ENCODE measurements at places on chromosomes 11 and 22.
A peak's percentile ranks its signal among the peaks of the same experiment; 100 is the strongest.

- no peak for DNase-seq
Observed at GRCh38 chr22:30944986-30945385, 23.6 kb downstream of the MORC2 start.

DNA sequence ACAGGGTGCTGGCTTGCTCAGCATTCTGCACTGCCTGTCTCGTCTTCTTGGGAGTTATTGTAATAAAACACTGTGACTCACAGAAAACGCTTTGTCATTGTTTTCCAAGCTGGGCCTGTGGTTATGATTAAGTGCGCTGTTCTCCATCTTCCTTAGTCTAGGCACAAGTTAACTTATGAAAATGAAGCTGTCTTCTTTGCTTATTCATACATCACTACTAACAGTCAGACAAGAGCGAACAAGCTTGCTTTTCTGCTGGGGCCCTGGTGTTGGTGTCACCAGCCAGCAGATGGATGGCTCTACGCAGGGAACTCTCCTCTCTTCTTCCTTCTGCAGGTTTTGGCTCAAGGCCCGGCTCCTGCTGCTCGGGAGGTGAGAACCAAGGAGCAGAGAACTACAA, 380.1 kb upstream of the SYN3 start:
- peak; percentile 65 for DNase-seq

GRCh38 chr22:47784367-47784983, 1022.0 kb downstream of the TBC1D22A start:
- DNase-seq, result no peak

DNA sequence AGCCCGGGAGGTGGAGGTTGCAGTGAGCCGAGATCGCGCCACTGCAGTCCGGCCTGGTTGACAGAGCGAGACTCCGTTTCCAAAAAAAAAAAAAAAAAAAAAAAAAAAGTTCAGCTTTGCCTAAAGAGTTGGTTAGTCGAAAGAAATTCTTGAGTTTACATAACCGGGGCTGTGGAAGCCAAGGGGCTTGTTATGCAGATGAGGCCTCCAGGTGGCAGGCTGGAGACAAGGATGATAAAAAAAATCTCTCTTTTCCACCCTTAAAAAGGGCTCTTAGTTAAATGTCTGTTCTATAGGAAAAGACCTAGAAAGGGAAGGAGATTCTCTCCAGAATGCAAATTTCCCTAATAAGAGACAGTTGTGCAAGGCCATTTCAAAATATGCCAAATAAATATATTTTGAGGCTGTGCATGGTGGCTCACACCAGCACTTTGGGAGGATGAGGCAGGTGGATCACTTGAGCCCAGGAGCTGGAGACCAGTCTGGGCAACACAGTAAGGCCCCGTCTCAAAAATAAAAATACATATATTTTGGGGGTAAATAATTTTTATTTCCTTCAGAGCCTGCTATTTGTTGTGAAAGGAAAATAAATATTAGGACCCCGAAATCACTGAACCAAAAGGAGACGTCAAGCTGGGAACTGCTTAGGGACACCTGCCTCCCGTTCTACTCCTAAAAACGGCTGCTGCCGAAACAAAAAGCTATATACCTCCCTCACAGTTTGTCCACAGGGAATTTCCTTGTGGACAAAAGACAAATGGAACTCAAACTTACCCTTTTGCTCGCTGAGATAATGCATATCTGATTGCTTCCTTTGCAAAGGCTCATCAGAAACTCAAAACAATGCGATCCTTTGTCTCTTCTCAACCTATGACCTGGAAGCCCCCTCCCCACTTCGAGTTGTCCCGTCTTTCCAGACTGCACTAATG, 2.4 kb upstream of the IFITM2 start:
- no peak for DNase-seq

- DNase-seq, result no peak
Observed at GRCh38 chr22:36330127-36330526, 57.6 kb downstream of the MYH9 start.

GRCh38 chr11:69376155-69377028, 82.4 kb downstream of the MYEOV start:
- DNase-seq, result no peak

- DNase-seq, result no peak
Observed at GRCh38 chr11:62830904-62831519, 839 bp downstream of the STX5 start.

GRCh38 chr22:39243439-39244135, 1.2 kb downstream of the PDGFB start:
- no peak for DNase-seq

- no peak for DNase-seq
Observed at GRCh38 chr22:46770151-46770641, 7.7 kb downstream of the TBC1D22A start.

DNA sequence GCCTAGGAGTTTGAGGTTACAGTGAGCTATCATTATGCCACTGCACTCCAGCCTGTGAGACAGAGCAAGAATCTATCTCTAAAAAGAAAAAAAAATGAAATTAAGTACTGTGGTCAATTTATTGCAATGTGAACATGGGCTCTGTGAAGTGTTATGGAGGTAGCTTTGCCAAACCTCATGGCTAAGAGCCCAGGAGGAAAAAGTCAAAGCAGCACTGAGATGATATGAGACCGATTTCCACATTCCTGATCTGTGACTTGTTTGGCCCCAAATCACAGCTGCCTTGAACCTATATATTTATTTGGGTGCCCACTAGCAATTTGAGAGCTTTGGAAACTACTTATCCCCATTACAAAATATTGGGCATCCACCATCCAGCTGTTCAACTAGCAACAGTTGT, 29.8 kb upstream of the TMEM135 start:
- peak; percentile 47 for DNase-seq

- DNase-seq, result no peak
Observed at GRCh38 chr22:43689356-43689755, 122.7 kb downstream of the EFCAB6 start.

GRCh38 chr22:25351631-25352293, 132.3 kb downstream of the CRYBB2 start:
- no peak for DNase-seq

- no peak for DNase-seq
Observed at GRCh38 chr22:39207141-39208012, 37.4 kb downstream of the PDGFB start.

DNA sequence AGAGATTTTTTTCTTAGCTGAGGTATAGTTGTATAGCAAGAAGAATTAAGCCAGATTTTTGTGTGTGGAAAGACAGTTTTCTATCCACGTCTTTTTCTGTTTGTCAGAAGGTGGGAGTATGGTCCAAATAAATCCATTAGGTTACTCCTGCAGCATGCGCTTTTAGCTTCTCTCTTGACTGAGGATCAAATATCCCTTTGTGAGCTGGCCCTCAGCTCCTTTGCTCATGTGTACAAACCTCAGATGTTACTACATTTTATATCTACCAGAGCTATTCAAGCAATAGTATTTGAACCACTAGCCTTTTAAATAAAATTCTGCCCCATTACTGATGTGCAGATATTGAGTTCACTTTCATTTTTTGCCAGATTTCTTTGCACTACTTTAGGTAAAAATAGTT, 8.8 kb upstream of the SIDT2 start:
- DNase-seq, result no peak

DNA sequence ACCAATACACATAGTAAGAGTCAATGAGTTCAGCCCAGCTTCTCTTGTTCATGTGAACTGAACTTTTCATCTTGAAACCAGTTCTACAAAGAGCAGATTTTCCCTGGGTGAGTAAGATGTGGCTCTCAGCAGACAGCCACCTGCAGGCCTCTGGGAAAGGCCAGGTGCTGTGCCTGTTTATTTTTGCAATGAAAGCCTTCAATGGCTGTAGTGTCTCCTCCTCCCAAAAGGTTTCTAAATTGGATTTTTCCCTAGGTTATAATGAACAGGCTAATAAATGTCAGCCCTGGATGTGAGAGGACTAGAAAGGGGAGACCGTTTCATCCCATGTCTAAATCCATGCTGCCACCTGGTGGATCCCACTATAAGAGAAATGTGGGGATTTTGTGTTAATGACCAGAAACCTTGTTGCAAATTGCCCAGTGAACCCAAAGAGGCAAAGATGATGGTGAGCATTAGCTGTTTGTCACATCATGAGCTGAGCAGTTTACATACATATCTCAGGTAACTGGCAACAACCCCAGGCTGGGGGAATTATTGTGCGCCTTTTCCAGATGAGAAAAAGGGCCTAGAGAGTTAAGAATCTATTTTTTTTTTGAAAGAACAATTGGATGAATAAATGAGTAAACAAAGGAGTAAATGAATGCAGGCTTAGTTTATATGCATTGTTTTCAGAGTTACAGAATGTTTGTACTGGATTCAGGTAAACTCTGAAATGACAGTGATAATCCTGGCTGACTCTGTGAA, 12.7 kb downstream of the C11orf91 start:
- no peak for DNase-seq

DNA sequence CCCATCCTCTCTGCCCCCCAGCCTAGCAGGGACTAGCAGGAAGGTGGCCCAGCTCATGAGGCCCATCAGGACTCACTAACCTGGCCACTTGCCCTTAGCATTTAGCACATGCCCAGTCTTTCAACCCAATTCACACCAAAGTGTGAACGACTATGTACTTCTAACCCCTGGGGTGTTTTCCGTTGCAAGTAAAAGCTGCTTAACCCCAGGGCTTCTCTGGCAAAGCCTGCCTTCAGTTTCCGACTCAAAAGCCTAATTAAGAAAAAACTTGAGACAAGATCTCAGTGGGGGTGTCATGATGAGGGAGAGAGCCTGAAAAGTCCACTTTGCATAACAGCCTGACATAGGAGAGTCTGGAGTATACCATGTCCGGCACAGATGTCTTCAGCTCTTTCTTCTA, 347.8 kb downstream of the MN1 start:
- DNase-seq, result no peak

- no peak for DNase-seq
Observed at GRCh38 chr11:79165908-79166307, 274.9 kb downstream of the TENM4 start.

GRCh38 chr11:75625021-75625420, 43.8 kb downstream of the MAP6 start:
- DNase-seq, result no peak

- DNase-seq, result no peak
Observed at GRCh38 chr11:32779136-32779535, 15.3 kb downstream of the CCDC73 start.

DNA sequence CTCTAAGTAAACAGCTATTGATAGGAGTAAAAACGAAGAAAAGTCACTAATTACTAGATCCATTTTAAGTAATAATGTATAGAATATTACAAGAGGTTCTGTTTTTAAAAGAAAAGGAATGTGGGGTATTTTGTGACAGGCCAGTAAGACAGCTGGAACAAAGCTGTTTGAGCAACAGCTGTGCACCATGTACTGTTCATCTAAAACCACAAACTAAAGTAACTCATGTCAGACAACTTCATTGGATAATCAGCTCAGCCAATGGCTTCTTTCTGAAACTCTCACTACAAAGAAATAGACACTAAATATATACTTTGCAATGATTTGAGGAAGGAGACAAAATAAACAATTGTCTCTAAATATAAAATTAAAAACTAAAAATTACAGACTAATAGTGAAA, 16.1 kb downstream of the RRAS2 start:
- DNase-seq, result no peak

GRCh38 chr22:47160781-47161520, 398.5 kb downstream of the TBC1D22A start:
- no peak for DNase-seq

DNA sequence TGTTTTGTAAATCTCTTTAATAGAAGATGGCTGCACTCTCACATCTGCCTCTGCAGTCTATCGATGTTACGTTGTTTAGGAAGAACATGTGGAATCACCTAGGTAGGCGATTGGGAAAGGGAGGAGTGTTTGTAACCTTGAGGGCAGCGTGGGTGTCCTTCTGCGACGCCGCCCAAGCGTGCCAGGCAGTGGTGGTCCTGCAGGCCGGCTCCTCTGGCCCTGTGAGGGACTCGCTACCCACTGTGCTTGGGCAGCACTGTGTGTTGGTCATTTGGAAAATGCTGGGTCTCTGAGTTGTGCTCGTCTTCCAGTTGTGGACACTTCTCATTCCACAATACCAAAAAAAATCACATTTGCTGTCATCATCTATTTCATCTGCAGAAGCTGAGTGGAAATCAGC, 29.1 kb downstream of the CTTN start:
- DNase-seq, result no peak

DNA sequence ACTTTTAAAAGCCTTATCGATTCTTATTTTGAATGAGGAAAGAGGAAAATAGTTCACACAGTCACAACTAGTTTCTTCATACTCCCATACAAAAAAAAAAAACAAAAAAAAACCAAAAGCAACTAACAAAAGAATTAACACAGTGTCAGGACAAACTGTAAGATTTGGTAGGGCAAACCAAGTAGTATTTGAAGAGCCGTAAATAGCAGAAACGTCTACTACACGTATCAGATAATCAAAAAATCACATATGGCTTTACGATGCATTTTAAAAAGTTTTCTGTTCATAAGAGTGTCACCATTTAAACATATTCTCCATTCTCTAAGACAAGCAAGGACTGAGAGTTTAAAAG, 2.3 kb downstream of the PICALM start:
- DNase-seq, result no peak

GRCh38 chr22:49423125-49423650, 404.5 kb downstream of the BRD1 start:
- no peak for DNase-seq

- DNase-seq, result no peak
Observed at GRCh38 chr11:9839550-9839949, 175.7 kb downstream of the SWAP70 start.

- no peak for DNase-seq
Observed at GRCh38 chr11:32478277-32478731, 43.0 kb upstream of the WT1 start.

DNA sequence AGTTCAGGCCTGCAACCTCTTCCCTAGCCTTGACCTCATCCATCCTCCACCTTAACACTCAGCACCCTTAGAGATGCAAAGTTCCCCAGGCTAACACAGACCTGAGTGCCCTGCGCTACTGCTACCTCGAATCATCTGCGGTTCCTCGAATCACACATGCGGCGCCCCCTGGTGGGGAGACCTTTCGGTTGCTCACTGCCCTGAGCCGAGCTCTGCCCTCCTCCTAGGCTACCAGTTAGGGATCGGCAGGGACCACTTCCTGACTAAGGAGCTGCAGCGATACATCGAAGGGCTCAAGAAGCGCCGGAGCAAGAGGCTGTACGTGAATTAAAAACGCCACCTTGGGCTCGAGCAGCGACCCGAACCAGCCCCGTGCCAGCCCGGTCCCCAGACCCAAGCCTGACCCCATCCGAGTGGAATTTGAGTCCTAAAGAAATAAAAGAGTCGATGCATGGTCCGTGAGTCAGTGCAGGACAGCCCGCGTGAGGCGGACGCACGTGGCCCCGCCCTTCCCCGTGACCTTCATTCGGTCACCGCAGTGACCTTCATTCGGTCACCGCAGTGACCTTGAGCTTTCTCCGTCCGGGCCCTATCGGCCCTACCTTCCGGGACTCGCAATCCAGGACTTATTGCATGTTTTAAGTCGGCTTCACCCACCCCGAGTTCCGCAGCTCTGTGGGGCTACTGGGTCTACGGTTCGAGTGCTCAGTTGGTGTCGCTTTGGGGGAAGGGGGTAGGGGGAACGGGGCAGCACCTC, 830 bp upstream of the ESRRA start:
- no peak for DNase-seq
